Motor neuron (in vitro differentiated cells): ENCODE measurements at places on chromosomes 2 and 18. TPM values are rescaled to one million over a fixed set of nuclear protein-coding genes. Genes with fewer than 3 reads are reported as not detected.
A peak's percentile ranks its signal among the peaks of the same experiment; 100 is the strongest.

The ACOXL gene
- 0.15 TPM in 1 of 2 replicates, not detected in the other for total RNA-seq

The CRYGC gene
- not detected in 2 replicates for total RNA-seq

The C2orf78 gene
- 0.15 TPM in 1 of 2 replicates, not detected in the other for total RNA-seq

The FSHR gene
- total RNA-seq: 0.19 and 0.53 TPM in 2 replicates

The IL1RL2 gene
- not detected in 2 replicates for total RNA-seq

The RUFY4 gene
- 0.32 and 0.88 TPM in 2 replicates for total RNA-seq

The NMUR1 gene
- total RNA-seq: 0.09 and 1.1 TPM in 2 replicates

The MDH1 gene
- total RNA-seq: 171 and 172 TPM in 2 replicates

The APCDD1 gene
- total RNA-seq: 5.5 and 6.2 TPM in 2 replicates

The ADD2 gene
- 0.23 and 0.49 TPM in 2 replicates for total RNA-seq

The GATA6 gene
- 0.86 and 0.87 TPM in 2 replicates for total RNA-seq

The CYS1 gene
- total RNA-seq: 0.23 and 0.50 TPM in 2 replicates

The CNTNAP5 gene
- total RNA-seq: 11.8 and 19.1 TPM in 2 replicates

The CDH2 gene
- 12.5 and 15.5 TPM in 2 replicates for total RNA-seq

DNA sequence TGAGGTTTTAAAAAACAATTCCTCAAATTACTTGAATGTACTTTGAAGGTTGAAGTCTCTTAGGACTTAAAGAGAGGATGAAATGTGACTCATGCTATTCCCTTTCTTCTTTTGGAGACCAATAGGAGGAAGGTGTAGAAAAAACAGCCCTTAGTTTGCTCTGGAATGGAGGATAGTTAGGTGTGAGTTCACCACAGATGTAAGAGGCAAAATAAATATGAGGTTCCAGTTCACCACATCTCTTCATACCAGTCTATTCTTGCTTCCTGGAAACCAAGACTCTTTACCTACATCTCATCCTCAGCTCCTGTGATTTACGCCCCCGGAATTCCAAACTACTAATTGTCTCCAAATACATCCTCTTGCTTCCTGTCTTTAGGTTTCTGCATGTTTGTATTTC, 77.5 kb upstream of the TTC21B start:
- ATAC-seq: no peak

DNA sequence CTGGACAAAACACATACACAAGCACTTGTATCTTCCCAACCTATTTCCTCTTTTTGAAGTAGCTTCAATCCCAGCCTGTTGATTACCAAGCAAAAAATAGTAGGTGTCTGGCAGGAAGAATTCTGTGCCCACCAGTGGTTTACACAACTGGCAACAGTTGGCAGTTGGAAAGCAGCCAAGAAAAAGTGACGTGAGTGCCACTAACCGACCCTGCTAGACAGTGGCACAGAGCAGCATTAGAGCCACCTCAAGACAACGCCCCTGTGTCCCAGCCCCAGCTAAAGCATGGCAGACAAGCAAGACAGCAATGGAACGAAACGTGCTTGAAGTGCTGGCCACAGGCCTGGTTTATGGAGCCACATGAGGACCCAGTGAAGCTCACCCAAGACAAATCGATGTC, 379.6 kb downstream of the FBXO15 start:
- no peak for ATAC-seq

DNA sequence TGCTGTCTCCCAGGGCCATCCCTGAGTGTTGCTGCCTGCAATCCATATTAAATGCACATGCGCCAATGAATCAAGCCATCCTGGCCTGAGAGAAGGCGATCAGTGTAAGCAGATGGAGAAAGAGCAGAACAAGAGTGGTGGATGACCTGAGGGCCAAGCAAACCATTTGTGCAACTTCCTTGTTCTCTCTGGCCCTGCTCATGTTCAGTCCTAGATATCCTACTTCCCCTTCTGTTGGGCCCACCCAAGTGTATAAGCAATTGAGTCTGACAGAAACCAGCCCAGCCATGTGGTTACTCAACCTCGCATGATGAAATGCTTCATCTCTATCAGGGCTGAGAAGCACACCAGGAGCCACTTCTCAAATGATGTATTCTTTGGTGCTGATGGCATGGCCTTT, 383.1 kb upstream of the ID2 start:
- ATAC-seq: no peak

DNA sequence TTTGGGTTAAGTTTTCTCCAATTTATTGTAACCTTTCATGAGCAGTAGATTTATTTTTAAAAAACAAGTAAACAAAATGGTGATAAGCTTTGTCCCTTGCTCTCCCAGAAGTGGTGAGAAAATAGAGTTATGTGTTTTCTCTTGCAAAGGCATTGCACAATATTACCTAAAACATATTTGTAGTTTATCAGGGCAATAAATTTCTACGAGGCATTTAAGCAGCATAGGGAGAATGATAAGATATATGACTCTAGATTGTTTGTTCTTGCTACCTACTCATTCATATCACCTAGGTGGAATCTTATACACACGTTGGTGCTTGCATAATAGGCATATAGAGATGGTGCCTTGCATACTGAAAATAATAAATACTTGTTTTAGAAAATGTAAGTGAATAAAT, 201.7 kb downstream of the MYO1B start:
- no peak for ATAC-seq

GRCh38 chr2:156826341-156826933, 390.3 kb downstream of the GPD2 start:
- ATAC-seq: no peak

- no peak for ATAC-seq
Observed at GRCh38 chr18:58530801-58531200, 98.1 kb downstream of the ALPK2 start.

- ATAC-seq: no peak
Observed at GRCh38 chr2:65511306-65511705, 78.9 kb upstream of the SPRED2 start.

GRCh38 chr18:52082246-52082645, 257.8 kb upstream of the DCC start:
- no peak for ATAC-seq

GRCh38 chr2:197312186-197312585, 1.6 kb upstream of the ANKRD44 start:
- ATAC-seq: no peak

DNA sequence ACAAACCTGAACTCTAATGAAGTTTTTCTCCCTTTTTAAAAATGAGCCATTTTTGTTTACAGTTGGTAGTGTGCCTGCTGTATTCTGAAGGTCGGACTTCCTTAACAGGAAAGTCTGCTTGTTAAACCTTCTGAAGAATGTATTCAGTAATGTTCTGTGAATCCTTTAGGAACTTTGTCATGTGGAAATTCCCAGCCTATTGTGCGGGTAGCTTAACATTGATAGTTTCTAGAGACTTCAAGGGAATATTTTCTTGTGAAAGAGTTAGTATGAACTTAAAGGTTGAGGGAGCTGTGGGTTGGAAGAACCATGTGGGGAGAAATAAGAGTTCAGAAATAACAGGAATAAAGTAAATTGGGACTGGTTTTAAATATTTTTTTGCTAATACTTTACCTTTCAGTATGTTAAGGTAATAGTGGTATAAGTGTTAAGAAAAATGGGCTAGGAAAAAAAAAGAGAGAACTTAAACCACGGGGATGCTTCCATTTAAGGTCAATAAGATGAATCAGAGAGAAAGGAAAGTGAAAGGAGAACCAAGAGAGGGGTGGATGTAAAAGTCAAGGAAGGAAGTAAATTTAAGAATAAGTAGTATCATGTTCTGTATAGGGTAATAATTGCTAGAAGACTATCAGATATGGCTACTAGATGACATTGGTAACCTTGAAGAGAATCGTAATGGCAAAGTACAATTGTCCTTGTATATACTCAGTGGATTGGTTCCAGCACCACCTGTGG, 90.5 kb downstream of the PMS1 start:
- ATAC-seq: no peak

DNA sequence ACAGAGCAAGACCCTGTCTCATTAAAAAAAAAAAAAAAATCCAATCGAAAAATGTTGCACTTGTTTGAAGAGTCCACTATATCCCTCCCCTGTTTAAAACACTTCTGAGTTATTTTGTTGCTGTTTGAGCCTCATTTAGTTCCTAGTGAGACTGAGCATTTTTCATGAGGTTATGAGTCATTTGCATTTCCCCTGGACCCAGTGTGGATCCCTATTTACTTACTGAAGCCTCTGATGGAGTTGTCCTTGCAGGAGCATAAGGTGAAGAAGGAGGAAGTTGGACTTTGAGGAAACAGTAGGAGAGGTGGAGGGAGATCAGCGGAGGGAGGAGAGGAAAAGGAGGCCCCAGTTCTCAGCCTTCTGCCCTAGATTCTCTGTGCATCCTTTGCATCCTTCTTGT, 5.1 kb downstream of the CXCR1 start:
- peak; percentile 22 for ATAC-seq

- no peak for ATAC-seq
Observed at GRCh38 chr2:133138693-133139092, 429.6 kb downstream of the NCKAP5 start.

GRCh38 chr2:118309946-118310680, 221.8 kb downstream of the INSIG2 start:
- ATAC-seq: peak; percentile 73

GRCh38 chr2:186136860-186137259, 349.2 kb upstream of the ZC3H15 start:
- ATAC-seq: no peak

DNA sequence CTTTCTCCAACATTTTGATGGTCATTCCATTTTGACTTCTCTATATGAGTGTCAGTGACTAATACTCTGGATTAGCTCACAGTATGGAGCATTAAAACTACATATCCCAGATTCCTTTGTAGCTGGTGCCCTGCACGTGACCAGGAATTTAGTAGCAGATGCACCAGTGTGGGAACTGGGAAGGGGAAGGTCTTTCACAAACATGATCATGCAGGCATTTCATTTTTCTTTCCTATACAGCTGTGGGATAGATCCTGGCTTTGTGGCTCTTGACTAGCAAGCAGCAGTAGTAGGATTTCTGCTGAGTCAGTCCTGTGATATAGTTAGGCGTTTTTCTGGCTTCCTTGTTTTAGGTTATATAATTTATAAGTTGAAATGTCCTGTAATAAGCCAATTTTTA, 971.0 kb upstream of the CDH2 start:
- ATAC-seq: peak; percentile 65

DNA sequence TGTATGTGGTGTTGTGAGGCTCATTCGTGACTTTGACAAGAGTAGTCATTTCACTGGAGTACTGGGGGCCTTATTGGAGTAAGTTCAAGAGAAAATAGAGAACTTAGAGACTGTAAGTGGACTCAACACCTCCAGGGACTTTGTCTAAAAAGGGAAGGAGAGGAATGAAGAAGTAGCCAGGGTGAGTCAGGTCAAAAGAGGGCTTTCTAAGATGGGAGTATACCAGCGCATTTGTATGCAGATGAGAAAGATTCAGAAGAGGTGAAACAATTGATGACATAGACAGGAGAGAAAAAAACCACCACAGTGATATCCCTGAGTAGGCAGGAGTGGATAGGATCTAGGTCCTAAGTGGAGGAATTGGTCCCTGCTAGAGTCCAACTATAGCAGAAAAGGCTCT, 246.8 kb downstream of the IKZF2 start:
- ATAC-seq: no peak

DNA sequence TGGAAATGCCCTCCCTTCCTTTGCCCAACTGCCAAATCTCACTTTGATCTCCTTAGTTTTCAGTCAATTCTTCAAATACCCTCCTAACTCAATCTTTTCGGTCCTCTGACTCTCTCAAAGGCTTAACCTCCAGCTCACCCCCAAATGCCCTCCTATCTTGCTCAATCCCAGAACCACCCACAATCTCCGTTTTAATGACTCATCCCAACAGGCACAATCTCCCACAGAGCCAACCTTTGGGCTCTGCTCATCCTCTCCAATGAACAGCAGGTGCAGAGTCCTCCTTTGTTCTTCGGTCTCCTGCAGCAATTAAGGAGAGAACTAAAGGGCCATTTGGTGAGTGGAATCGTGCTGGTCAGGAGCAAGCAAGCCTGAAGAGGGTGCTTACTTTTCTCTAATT, 366.1 kb upstream of the CRIM1 start:
- ATAC-seq: no peak

GRCh38 chr2:200099256-200099655, 143.9 kb downstream of the MAIP1 start:
- ATAC-seq: no peak

GRCh38 chr2:220432645-220433044, 805.2 kb downstream of the SLC4A3 start:
- no peak for ATAC-seq

- ATAC-seq: no peak
Observed at GRCh38 chr18:9690418-9691188, 17.5 kb upstream of the RAB31 start.
